ENCODE measurements at places on chromosomes 12 and 14.
A peak's percentile ranks its signal among the peaks of the same experiment; 100 is the strongest.

DNA sequence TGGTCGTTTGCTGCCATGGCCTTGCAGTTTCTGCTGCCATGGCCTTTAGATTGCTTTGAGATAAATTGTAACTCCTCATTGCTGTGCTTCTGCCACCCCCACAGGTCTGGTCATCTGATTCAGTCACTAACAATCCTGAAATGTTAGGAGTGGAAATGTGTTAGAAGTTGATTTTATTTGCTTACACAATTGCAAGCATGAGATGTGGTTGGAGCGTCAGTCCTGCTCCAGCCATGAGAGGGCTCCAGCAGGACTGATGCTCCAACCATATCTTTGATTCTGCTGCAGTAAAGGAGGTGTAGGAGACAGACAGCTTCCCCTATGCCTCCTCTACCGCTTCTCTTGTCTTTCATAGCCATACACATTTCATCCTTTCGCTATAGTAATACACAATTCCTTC is 226.8 kb upstream of the RGS6 start:
- DNase-seq, result no peak

DNA sequence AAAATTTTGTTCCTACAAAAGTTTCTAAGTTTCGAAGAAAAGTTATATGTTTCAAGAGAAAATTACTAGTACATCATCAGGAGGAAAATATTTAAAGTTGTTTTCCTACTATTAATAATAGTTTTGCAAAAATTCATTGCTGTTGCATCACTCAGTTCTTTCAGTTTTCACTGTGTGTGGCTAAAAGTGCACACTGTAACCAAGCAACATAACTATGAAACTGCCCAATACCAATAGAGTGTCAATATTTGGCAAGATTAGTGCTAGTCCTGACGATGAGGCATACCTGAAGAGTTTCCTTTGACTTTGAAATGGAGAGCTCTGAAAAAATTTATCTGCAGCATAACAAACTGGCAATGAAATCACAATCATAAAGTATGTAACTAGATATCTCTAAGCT is 194.3 kb downstream of the CPNE8 start:
- DNase-seq, result no peak

DNA sequence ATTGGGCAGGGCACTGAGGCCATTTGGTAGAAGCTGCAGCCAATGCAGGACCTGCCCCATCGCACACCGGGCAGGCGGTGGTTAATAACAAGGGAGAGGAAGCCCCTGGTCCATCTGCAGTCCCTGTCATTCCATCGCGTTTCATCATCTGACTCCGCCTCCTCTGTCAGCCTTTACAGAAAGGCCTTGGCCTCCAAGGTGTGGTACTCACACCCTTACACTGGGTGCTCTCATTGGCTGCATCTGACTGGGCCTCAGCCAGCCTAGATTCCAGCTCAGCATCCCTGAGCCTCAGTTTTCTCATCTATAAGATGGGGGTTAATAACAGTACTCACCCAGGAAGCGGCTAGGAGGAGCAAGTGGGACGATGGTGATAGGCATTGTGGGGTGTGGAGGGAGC is 14.7 kb upstream of the HHIPL1 start:
- DNase-seq, result no peak

DNA sequence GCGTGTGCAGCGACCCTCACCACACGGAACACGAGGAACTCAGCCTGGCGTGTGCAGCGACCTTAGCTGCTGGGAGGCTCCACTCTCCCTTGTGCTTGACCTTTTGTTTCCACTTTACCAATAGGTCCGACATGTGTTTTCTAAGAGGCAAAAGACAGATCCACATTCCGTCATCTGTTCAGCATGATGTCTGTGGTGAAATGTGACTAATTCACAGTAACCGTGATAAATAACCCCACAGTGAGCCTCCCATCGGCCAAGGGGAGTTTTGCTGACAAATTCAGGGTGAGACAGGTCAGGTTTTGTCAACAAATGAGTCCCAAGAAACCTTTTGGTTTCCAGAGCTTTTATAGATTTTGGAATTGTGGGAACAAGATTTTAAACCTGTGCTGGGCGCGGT is 55.9 kb downstream of the MOK start:
- no peak for DNase-seq

DNA sequence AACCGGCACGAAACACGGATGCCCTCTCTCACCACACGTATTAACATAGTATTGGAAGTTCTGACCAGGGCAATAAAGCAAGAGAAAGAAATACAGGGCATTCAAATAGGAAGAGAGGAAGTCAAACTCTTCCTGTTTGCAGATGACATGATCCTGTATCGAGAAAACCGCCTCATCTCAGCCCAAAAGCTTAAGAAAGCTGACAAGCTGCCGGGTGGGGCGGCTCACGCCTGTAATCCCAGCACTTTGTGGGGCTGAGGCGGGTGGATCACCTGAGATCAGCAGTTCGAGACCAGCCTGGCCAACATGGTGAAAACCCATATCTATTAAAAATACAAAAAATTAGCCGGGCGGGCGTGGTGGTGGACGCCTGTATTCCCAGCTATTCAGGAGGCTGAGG is 17.7 kb downstream of the OR6S1 start:
- peak; percentile 46 for DNase-seq

- DNase-seq, result no peak
Measured at GRCh38 chr14:38791862-38792261, 311.2 kb downstream of the SEC23A start.

GRCh38 chr14:101797856-101798255 is 36.3 kb downstream of the PPP2R5C start:
- no peak for DNase-seq

DNA sequence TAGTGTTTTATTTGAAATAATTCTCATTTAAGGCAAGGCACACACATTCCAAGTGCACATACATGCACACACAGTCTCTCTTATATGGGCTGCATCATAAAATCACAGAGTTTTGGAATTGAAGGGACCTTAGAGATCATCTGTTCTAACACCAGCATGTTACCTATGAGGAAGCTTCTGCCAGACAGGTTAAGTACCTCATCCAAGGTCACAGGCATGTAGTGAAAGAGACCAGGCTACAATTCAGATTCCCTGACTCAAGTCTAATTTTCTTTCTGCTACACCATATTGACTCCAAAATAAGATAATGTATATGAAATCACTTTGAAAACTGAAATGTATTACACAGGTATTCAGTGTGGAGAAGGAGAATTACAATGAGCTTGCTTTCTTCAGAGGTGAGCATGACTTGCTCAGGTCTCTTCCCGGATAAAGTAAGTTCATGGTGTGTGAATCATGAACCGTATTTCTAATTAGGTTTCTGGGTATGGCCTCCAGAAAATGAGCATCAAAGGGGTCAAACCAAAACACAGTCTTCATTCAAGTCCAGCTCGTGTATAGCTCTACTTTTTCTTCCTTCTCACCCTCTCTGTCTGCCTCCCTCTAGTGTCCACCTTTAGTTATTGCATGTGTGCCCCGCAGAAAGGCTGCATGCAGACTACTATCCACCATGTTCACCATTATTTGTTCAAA is 411.9 kb downstream of the FUT8 start:
- DNase-seq, result peak; percentile 67

- DNase-seq, result no peak
Measured at GRCh38 chr14:44271637-44272036, 235.4 kb downstream of the FSCB start.

DNA sequence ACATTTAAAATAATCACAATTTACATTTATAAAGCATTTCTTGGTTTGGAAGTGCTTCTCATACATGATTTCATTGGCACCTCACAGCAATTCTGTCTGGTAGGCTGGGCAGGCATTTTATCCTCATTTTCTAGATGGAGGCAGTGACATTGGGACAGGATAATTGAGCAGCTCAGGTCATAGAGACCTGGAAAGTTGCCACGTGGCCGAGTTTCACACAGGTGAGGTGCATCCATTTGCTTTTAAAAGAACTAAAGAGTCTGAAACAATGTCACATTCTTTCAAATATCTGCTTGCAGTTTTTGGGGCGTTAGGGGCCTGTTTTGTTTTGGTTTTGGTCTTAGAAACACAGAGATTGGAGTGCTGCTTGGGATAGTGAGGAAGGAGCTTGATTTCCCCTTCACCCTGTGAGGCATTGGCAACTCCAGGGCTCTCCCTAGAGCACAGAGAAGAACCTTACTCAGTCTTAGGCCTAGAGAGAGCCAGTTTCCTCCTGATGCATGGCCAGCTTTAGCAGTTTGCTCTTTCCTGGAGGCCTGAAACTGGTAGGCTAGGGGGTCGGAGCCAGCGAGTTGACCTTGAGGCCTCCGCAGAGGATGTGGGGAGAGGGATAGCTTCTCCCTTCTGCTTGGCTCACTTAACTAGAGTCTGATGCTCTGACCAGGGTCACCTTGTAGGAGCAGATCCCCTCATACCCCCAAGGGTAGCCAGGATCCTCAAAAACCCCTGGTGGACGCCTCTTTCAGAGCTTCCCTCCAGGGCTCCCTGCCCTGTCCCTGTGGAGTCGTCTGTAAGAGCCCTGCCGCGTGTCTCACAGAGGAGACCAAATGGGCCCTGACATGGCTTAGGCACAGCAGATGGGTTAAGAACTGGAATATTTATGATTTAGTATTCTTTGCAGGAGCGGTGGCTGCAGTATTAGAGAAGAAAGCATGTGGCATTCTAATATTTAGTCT is 34.9 kb upstream of the JDP2 start:
- DNase-seq, result no peak

DNA sequence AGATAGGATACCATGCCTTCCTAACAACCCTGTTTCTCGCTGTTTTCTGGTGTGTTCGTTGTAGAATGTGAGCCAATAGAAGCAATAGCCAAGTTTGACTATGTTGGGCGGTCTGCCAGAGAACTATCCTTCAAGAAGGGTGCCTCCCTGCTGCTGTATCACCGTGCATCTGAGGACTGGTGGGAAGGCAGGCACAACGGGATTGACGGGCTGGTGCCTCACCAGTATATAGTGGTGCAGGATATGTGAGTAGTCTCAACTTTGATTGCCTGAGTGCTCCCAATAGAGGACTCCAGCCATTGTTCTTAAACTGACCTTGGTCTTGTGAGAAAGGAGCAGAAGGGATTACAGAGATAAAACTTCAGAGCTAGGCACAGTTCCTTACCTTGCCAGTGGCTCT is 96.2 kb downstream of the KICS2 start:
- DNase-seq, result no peak

- DNase-seq, result no peak
Measured at GRCh38 chr12:62606654-62607053, 140.0 kb downstream of the MON2 start.

DNA sequence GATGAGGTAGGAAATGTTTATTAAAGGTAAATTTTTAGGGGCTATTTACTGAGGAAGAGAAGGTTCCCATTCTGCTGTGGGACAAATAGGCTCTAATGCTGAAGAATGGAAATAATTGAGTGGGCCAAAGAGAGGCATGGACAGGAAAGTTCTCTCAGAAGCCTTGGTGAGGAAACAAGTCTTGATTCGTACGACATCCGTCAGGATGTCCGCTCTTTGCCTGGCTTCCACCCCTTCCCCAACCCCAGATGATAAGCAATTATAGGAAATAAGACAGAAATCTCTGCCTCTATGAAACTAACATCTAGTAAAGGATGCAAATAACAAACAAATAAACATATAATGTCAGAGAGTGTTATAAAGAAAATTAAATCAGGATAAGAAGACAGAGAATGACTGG is 91.7 kb upstream of the BCAT1 start:
- no peak for DNase-seq

All from activated CD4-positive, alpha-beta T cell treated with anti-CD3 and anti-CD28 coated beads, Interleukin-2, amount 50 U/mL, for 48 hours (primary cell).